ENCODE measurements at places on chromosomes 11 and 22. TPM values are rescaled to one million over a fixed set of nuclear protein-coding genes. Genes with fewer than 3 reads are reported as not detected.

DNA sequence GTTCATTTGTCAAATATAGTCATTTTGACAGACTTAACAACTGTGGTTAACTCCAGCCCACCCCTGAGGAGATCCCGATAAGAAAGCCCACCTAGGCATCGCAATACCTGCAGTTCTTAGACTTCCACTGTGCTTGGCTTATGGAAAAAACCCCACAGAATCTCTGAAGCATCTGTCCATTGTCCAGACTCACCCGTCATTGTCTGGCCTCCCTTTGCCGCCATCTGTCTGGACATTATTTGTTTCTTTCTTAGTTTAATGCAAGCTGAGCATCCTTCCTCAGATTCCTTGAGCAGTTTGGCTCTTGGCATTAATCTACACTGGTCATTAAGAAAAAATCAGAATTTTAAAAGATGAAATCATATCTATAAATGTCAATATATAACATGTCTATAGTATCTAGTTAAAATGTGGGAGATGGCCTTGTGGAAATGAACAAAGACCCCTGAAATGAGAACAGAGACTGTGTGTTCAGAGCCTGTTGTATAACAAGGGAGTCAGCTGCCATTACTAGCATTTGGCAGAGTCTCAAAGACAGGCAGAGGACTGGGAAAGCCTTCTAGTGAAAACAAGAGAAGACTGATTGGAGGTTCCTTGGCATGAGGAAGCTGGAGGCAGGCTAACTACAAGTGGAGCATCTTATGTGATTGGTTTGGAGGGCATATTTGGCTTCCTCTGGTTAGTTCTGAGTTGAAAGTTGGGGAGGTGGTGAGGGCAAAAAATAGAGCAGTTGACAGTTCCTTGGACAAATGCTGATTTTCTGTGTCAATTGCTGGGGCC lies 80.4 kb downstream of the SPON1 start:
- no peaks in the 10 kb centered on the region for H3K36me3 ChIP-seq
- H3K27me3 ChIP-seq = no peaks in the 10 kb centered on the region
- no peaks in the 10 kb centered on the region for H3K4me1 ChIP-seq
- no peak overlapping the region for H3K27ac ChIP-seq
- no peak overlapping the region for H3K4me3 ChIP-seq
- no peak for DNase-seq

GRCh38 chr11:82901922-82902485 lies 468 bp downstream of the DDIAS start:
- H3K4me1 ChIP-seq = peaks cover 25% of the 10 kb centered on the region
- peak overlapping the region; percentile 14 for H3K27ac ChIP-seq
- DNase-seq = no peak
- H3K27me3 ChIP-seq = no peaks in the 10 kb centered on the region

DNA sequence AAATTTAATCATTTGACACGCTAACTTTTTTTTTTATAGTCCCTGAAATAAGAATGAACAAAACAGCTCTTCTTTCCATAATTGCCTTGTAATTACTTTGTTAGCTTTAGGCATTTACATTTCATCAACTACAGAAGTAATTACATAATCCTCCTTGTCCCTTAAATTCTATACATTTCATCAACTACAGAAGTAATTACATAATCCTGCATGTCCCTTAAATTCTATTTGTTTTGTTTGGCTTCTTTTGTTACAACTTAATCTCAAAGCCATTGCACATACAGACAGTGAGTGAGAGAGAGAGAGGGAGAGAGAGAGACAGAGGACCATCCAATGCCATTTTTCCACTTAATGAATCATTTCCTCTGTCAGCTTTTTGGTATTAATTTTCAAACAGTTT lies 873.2 kb downstream of the METTL15 start:
- H3K36me3 ChIP-seq = no peaks in the 10 kb centered on the region
- no peaks in the 10 kb centered on the region for H3K27me3 ChIP-seq
- no peak overlapping the region for H3K27ac ChIP-seq
- H3K4me3 ChIP-seq = no peak overlapping the region
- no peak for DNase-seq

DNA sequence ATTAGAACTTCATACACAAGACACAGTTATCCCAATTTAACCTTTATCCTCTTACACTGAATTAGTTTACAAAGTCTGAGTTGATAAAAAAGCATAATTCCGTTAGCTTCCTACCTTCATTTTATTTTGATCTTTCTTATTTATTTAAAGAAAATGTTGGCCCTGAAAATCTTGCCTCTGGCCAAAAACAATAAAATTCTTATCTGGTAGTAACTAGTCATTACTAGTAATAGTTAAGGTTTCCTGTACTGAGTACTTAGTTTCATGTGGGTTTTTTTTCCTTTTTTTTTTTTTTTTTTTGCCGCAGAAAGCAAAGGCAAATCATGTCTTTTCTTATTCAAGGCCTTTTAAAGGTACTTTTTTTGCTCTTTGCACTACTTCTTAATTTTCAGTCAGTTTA lies 120.6 kb downstream of the PAX6 start:
- no peaks in the 10 kb centered on the region for H3K36me3 ChIP-seq
- no peaks in the 10 kb centered on the region for H3K4me1 ChIP-seq
- H3K4me3 ChIP-seq = no peak overlapping the region
- no peak overlapping the region for H3K27ac ChIP-seq
- no peaks in the 10 kb centered on the region for H3K27me3 ChIP-seq

Gene OR6A2
- total RNA-seq = 0.97 TPM

All from GM23338 (cell line).